Heart right ventricle (tissue), 16 donors: ENCODE measurements at places on chromosomes 3 and 15. TPM values are rescaled to one million over a fixed set of nuclear protein-coding genes. Genes with fewer than 3 reads are reported as not detected.

DNA sequence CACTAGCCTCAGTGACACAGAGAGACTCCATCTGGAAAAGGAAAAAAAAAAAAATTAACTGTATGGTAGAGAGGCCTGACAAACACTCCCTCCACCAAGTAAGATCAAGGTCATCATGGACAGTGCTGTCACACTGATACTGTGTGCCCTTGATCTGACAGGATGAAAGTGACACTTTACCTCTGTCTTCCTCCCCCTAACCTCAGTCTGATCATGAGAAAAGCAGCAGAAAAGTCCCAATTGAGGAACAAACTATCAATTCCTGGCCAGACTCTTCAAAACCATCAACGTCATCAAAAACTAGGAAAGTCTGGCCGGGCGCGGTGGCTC, 26.7 kb downstream of the PGPEP1L start:
- no peak for DNase-seq
- H3K27me3 ChIP-seq = no peaks in the 10 kb centered on the region

GRCh38 chr15:29270976-29271375, 1.4 kb upstream of the NSMCE3 start:
- H3K4me3 ChIP-seq = no peak overlapping the region
- peaks cover 38% of the 10 kb centered on the region for H3K4me1 ChIP-seq
- H3K27me3 ChIP-seq = no peaks in the 10 kb centered on the region

DNA sequence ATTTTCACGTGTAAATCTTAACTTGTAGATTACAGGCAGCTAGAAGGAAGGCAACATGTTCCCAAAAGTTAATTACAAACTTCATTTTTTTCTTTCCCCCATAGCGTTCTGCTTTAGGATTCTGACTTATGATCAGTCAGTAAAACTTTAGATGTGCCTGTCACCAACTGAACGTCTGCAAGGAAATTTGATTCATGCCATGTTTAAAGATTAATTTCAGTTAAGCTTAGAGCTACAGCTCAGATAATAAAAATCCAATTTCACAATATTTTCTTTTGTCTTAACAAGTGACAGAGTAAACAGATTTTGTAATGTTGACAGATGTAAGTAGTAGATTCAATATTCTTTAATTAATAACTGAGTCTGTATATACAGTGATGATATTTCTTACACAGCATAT, 253.1 kb downstream of the NFKBIZ start:
- no peak for DNase-seq
- H3K36me3 ChIP-seq = no peaks in the 10 kb centered on the region
- H3K4me3 ChIP-seq = no peak overlapping the region
- H3K4me1 ChIP-seq = no peaks in the 10 kb centered on the region

OXTR gene
- total RNA-seq = 0.37 TPM

TRPC1 gene
- total RNA-seq = 11.3 TPM

RAB43 gene
- total RNA-seq = 3.8 TPM

GRCh38 chr3:135860761-135861160, 104.8 kb upstream of the PPP2R3A start:
- no peak for DNase-seq
- H3K27me3 ChIP-seq = no peaks in the 10 kb centered on the region
- H3K36me3 ChIP-seq = no peaks in the 10 kb centered on the region
- no peaks in the 10 kb centered on the region for H3K4me1 ChIP-seq
- no peak overlapping the region for H3K4me3 ChIP-seq

DNA sequence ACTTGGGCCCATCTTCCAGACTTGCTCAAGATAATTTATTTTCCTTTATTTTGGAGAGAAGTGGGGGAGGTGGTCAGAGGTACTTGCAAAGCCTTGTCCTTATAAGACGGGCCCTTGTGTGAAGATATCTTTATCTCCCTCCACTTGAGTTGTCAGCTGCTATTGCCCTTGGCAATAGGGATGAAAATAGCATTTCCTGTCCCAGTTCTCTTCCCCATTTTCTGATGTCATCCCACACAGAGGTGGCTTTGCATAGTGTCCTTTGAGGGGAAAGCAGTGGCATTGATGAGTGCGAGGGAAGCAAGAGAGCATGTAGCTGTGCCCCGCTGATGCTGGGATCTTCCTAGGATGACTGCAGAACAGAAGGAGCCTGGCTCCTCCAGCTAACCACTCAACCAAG, 41.9 kb upstream of the TUBGCP5 start:
- H3K36me3 ChIP-seq = no peaks in the 10 kb centered on the region
- DNase-seq = no peak
- no peak overlapping the region for H3K27ac ChIP-seq
- no peak overlapping the region for H3K4me3 ChIP-seq
- H3K27me3 ChIP-seq = no peaks in the 10 kb centered on the region

GRCh38 chr15:60745469-60746061, 266.6 kb upstream of the ICE2 start:
- H3K27ac ChIP-seq = peak overlapping the region; percentile 61
- H3K36me3 ChIP-seq = no peaks in the 10 kb centered on the region
- no peak overlapping the region for H3K4me3 ChIP-seq
- no peaks in the 10 kb centered on the region for H3K27me3 ChIP-seq
- H3K4me1 ChIP-seq = no peaks in the 10 kb centered on the region

MNS1 gene
- 1.6 TPM for total RNA-seq

- DNase-seq = no peak
- no peak overlapping the region for H3K27ac ChIP-seq
Measured at GRCh38 chr3:125589547-125590122, 5.7 kb downstream of the OSBPL11 start.

DNA sequence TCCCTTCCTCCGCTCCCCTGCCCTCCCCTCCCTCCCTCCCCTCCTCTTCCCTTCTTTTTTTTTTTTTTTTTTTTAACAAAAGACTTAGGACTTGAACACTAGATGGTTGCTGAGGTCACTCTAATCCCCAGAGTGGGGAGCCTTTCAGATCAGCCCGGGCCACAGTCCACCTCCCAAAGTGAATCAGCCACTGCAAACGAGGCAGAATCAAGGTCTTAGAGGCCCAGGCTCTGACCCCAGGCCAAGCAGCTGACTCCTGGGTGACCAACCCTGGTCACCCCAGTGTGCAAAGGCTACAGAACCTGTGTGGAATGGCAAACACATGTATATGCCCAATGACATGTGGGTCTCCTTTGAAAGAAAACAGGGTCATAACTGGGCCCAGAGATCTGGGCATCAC, 18.3 kb upstream of the EHD4 start:
- DNase-seq = no peak
- no peaks in the 10 kb centered on the region for H3K27me3 ChIP-seq
- no peak overlapping the region for H3K27ac ChIP-seq
- no peaks in the 10 kb centered on the region for H3K36me3 ChIP-seq
- H3K4me1 ChIP-seq = peaks cover 7% of the 10 kb centered on the region

- no peaks in the 10 kb centered on the region for H3K36me3 ChIP-seq
- H3K27me3 ChIP-seq = no peaks in the 10 kb centered on the region
- DNase-seq = peak; percentile 75
- H3K4me3 ChIP-seq = peak overlapping the region; percentile 94
- H3K4me1 ChIP-seq = peaks cover 5% of the 10 kb centered on the region
Measured at GRCh38 chr15:75347222-75348033, 589 bp downstream of the NEIL1 start.

XCR1 gene
- total RNA-seq = not detected

TIMP4 gene
- 26.9 TPM for total RNA-seq

DNA sequence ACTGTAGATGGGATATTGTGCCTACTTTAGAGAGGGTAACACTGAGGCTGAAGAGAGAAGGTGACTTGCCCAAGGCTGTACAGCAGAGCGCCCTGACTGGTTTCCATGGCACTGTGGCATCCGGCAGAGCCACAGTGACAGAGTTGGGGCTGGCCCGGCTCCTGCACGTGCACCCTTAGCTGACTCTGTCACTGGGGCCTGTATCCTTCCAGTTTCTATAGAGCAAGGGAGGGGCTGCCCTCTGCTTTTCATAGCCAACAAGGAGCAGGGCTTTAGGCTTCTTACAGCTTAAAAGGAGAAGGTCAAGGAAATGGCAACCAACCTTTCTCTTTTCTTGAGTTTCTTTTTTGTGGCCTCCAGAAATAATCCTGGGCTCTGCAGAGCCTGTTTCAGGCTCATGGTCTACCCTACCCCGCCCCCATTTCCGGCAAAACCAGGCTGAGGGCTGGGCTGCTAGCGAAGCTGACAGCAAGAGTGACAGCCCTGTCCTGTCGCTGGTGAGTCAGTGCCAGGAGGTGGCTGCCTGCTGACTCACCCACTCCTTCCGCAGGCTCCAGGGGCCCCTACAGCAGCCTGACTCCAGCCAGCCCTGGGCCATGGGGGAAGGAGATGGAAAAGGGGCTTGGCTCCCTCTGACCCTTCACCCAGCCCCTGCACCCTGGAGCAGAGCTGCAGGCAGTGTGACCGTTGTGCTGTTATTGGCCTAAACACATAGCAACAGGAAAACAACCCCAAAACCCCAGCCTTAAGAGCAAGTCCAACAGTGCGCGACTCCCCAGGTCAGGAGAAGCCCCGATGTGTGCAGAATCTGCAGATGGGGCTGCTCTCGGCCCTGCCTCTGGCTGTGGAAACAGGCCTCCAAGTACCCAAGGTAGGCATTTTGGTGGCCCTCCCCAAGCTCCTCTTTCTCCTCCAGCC, 29.8 kb downstream of the SLC6A6 start:
- DNase-seq = peak; percentile 86
- H3K36me3 ChIP-seq = peaks cover 4% of the 10 kb centered on the region
- H3K4me3 ChIP-seq = no peak overlapping the region
- H3K4me1 ChIP-seq = peaks cover 92% of the 10 kb centered on the region

KLHL6 gene
- 0.81 TPM for total RNA-seq

- DNase-seq = no peak
- H3K4me3 ChIP-seq = no peak overlapping the region
- H3K4me1 ChIP-seq = no peaks in the 10 kb centered on the region
- H3K27me3 ChIP-seq = no peaks in the 10 kb centered on the region
Measured at GRCh38 chr3:194654443-194654842, 17.5 kb downstream of the LSG1 start.

- no peak overlapping the region for H3K27ac ChIP-seq
- H3K27me3 ChIP-seq = no peaks in the 10 kb centered on the region
- H3K4me1 ChIP-seq = no peaks in the 10 kb centered on the region
- H3K36me3 ChIP-seq = no peaks in the 10 kb centered on the region
- no peak overlapping the region for H3K4me3 ChIP-seq
Measured at GRCh38 chr15:60854858-60855564, 374.1 kb downstream of the RORA start.

NR1I2 gene
- not detected for total RNA-seq

BDH1 gene
- 60.1 TPM for total RNA-seq

DNA sequence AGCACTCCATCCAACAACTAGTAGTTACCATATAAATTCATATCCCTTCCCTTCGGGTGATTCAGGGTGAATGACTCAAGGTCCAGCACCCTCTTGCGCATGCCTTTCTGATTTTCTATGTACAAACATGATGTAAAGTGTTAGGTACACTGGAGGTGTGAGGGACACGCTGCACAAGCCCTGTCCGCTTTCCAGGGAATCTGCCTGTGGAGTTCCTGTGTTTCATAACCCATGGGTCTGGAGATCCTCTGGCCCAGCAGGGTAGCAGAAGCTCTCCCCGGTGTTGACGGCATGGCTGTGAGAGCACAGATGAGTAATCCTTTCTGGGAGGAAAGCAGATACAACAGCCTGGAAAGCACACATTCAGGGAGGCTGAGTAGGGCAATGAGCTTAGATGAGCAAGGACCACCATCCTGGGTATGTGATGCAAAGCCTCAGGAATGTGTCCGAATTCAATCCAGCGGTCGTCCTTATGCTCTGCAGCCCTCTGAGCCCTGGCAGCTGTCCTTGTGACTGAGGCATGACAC, 142.9 kb upstream of the TP63 start:
- H3K4me1 ChIP-seq = no peaks in the 10 kb centered on the region
- no peaks in the 10 kb centered on the region for H3K27me3 ChIP-seq
- no peak for DNase-seq
- no peak overlapping the region for H3K4me3 ChIP-seq
- H3K27ac ChIP-seq = no peak overlapping the region

SENP8 gene
- 6.3 TPM for total RNA-seq

DNA sequence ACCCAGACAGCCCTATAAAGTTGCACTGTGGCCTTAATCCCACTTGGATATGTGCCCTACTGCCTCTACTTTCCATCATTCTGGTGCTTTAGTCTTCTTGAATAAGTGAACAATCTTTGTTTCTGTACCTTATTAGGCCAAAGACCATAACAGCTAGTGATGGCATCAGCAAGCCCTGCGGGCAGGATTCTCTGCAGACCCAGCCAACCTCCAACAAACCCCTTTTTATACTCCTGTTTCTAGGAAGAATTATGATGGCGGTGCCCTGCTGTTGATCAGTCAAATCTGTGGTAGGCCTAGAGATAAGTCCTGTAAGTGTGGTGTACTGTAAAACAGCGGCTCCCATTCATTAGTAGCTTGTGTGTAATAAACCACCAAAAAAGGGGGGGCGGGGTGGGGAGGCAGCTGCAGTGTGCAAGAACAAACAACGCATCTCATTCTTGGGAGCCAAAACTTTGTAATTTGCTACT, 40.5 kb downstream of the SOX2 start:
- no peaks in the 10 kb centered on the region for H3K36me3 ChIP-seq
- peaks cover 74% of the 10 kb centered on the region for H3K27me3 ChIP-seq
- no peak overlapping the region for H3K4me3 ChIP-seq
- no peak overlapping the region for H3K27ac ChIP-seq
- no peak for DNase-seq
- H3K4me1 ChIP-seq = no peaks in the 10 kb centered on the region

- peak overlapping the region; percentile 90 for H3K27ac ChIP-seq
- no peak for DNase-seq
- H3K4me1 ChIP-seq = peaks cover 30% of the 10 kb centered on the region
- no peaks in the 10 kb centered on the region for H3K36me3 ChIP-seq
Measured at GRCh38 chr3:18424213-18424728, 868 bp downstream of the SATB1 start.

- no peaks in the 10 kb centered on the region for H3K27me3 ChIP-seq
- no peak overlapping the region for H3K27ac ChIP-seq
- no peak overlapping the region for H3K4me3 ChIP-seq
- H3K36me3 ChIP-seq = peaks cover 13% of the 10 kb centered on the region
Measured at GRCh38 chr3:122727766-122728165, 47.1 kb downstream of the PARP14 start.

DNA sequence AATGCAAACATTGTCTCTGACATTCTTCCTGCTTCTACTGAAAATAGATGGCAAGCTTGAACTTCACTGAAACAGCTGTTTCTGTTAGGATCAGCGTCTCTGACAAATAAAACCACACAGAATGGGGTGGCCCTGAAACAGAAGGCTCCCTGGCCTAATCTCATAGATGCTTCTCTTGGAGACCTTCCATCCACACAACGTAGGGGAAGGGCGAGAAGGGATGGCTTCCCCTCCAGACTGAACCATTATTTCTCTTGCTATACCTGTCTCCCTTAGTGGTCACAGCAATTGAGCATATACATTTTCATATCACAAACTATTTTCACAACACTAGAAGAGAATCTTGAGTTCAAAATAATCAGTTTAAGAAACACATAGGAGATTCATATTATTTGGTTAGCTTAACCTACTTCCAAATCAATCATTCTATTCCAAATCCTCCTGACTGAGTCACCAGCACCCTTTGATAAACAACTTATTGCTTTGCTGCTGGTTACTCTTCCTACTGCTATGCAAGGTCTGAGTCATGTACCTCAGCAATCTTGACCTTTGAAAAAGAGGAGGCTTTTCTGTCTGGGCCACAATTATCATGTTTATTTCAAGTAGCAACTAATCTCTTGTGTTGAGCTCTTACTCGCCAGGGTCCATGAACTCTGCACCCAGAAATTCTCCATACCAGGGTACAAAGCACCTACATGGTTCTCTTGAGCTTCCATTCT, 45.5 kb downstream of the CBLB start:
- H3K27me3 ChIP-seq = no peaks in the 10 kb centered on the region
- peaks cover 73% of the 10 kb centered on the region for H3K4me1 ChIP-seq
- no peak overlapping the region for H3K4me3 ChIP-seq
- no peaks in the 10 kb centered on the region for H3K36me3 ChIP-seq
- peak overlapping the region; percentile 76 for H3K27ac ChIP-seq
- no peak for DNase-seq

PPIP5K1 gene
- 12.2 TPM for total RNA-seq

GRCh38 chr3:178602856-178603255, 66.6 kb downstream of the KCNMB2 start:
- H3K27ac ChIP-seq = no peak overlapping the region
- no peak for DNase-seq
- H3K4me1 ChIP-seq = no peaks in the 10 kb centered on the region
- no peaks in the 10 kb centered on the region for H3K36me3 ChIP-seq
- no peak overlapping the region for H3K4me3 ChIP-seq

GADL1 gene
- total RNA-seq = not detected
